ENCODE measurements at places on chromosomes 13 and 19.

DNA sequence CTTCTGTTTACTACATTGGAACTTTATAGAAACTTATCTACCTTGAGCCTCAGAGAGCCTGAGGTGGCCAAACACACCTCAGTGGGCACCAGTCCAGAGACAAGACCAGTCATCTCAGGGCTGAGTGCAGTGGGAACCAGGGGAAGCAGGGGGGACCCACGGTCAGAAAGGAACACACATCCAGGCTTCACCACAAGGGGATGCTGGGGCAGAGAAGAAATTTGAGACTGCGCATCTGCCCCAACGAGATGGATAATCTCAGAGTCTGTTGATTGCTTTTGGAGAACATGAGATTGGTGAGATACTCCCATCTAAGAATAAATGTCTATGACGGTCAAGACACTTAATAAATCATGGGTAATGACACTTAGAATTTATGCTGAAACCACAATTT is 98.7 kb downstream of the DOCK9 start:
- DNase-seq: no peak

DNA sequence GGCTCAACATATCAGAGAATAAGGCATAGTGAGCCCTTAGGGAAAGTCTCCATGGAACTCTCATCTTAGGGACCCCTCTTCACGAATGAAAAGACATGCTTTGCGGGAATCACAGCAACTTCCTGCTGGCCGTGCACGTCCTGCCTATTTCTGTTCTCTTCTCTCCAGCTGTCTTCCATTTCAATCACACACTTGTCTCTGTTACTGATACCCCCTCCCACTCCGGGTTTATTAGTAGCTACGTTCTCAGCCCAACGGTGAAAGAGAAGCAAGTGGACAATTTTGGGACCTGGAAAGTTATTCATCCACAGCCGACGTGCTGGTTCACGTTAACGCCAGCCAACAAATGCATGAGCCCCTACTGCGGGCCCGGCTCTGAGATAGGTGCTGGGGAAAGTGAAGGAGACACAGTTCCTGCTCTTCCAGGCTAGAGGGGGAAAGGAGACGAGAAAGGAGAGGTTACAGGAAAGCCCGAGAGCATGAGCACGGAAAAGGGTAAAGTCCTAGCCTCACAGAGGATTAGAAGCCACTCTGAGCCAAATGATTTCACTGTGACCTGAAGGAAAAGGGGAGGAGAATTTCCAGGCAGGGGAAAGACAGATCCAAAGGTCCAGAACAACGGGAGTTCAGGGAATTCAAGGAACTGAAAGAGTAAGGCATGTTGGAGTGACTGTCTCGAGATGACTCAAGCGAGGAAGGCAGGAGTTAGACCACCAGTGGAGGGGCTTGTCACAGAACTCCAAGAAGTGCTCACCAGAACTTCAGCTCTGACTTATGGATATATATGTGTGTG is 81.8 kb upstream of the CLDN10 start:
- DNase-seq: no peak

DNA sequence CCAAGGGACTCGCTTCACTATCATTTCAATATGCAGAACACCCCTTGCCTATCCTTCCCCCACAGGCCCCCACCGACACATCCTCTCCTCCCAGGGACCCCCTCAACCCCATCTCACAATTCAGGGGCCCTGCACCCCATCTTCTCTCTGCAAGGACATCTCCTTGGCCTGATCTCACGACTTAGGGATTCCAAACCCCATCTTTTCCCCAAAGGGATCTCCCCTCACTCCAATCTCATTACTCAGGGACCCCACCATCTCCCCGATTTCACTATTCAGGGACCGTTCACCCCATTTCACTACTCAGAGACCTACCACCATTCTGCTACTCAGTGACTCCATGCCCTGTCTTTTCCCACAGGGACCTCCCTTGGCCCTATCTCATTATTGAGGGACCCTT is 1.4 kb downstream of the MAP2K2 start:
- DNase-seq: no peak

DNA sequence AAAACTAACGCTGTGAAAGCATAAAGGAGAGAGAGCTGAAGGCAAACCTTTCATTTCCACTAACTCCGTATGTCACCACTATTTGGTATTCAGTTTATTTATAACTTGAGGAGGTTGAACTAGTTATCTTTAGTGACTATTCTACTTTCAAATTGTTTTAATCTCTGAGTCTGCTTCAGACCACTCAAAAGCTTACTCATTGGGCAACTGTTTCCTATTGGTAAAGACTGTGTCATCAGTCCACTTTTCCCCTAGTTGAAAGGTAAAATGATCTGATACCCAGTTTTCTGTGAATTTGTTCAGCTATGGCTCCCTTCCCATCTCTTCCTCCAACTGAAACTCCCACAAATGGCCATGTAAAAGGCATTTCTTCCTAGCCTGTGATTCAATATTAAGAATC is 39.1 kb downstream of the TEX26 start:
- no peak for DNase-seq

GRCh38 chr13:111319521-111319920 is 921 bp upstream of the TEX29 start:
- no peak for DNase-seq

DNA sequence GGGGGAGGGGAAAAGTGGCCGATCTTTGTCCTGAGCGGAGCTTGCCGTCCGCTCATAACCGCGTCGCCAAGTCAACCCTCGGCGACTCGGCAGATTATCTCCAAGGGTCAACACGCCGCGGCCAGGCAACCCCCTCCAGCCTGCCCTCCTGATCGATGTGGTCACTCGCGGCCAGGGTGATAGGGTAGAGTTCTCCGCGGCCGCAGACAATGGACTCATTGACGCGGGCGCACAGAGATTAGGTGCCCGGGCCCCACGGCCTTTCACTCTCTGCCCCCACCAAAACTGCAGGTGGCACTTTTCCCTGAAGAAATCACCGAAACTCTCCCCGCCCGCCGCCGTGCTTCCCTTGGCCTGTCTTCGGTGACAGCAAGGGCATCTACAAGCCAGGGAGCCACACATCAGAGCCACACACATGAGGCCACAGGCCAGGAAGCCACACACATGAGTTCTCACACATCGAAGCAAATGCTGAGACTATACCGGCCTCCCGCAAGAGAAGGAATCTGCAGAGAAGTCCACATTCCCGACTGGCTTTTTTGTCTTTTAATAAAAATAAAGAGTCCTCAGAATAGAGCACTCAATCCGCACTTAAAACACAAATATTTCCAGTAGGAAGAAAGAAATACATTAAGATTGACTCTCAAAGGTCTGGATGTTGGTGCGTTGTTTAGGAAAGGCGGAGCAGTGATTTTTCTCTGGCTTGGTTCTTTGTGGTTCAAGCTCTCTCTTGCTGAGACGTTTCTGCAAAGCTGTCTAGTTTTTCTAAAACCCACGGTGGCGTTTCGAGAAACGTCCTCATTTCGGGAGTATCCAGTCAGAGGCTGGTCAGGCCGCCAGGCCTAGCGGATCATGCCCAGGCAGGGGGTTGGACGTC is 1.5 kb upstream of the PDX1 start:
- no peak for DNase-seq

GRCh38 chr19:10207026-10207425 is 12.3 kb upstream of the DNMT1 start:
- no peak for DNase-seq

DNA sequence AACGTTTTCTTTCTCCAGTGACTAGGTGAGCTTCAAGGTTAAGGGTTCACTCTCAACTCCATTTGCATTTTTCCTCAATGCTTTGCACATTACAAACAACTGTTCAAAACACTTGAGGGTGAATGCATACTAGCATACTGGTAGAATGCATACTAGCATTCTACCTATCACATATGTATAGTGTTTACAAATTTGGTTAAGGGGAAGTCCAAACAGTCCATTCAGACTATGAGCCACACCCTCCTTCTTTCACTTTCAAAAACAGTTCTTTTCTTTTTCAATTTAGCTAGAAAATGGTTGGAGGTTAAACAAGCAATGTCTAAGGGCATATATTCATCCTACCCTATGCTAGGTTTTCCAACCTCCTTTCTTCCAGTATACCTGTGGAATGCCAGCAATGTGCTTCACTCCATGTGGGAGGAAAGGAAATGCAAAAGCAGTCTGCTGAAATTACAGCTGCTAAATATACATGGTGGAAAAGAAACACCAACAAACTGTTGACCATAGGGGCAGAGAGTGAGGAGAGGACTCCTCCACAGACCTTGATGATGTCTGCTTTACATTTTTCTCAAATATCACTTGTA is 102.6 kb downstream of the DOCK9 start:
- no peak for DNase-seq

DNA sequence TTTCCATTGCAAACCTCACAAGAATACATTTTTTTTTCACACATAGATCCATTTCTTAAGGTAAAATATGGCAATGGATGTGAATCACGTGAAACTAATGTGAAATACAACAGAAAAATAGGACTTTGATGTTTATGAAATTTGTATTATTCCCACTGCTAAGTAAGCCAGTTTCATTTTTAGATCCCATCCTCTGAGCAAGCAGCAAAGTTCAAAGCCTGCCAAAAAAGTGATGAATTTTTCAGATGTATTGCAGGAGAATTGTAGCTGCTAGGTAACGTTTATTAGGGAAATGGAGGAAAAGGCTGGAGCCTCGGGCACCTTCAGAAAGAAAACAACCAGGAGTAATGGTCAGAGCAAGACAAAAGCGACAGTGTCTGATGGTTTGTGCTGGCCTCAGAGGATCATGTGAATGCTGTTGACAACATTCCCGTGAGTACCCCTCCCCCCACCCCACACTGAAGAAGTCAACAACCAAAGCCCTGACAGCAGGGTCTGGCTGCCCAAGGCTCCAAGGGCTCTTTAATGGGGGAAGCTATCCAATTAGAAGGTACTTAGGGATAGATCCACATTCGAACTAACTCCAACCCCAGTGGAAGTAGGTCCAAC is 95.5 kb downstream of the OXGR1 start:
- DNase-seq: no peak

- DNase-seq: peak; percentile 5
Observed at GRCh38 chr19:42634409-42635232, 39.9 kb upstream of the CEACAM8 start.

- no peak for DNase-seq
Observed at GRCh38 chr19:49701271-49701786, 10.4 kb downstream of the CPT1C start.

- no peak for DNase-seq
Observed at GRCh38 chr13:35767256-35767976, 290.9 kb upstream of the MAB21L1 start.

DNA sequence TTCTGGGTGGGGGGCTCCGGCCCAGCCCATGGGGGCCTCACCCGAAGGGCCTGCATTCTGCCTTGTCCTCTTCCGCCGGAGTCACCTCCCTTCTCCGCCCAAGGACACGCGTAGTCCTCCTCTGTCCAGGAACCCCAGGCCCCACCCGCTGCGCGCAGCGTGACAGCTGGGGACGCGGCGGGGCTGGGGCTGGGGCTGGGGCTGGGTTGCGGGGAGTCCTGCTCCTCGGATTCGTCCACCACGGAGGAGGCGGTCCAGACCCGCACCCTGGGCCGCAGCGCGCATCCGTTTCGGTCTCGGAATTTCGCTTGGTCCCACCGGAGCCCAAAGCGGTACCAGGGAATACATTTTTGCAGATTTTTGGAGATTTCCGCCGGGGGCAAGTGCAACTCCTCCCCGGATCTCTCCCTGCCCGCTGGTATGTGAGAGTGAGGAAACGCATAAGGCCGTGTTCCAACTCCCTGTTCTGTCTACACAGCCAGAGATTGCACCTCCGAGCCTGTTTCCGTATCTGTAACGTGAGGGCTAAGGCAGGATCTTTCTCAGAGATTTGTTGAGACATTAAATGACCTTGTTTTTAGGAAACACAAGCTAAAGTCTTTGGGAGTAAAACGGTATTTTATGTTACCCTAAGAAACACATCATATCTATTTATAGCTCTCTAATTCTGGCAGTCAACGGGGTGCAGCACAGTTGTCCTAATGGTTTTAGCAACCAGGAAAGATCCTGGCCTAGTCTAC is at the start of gene COX7A1:
TSS of gene COX7A1 (minus strand) at position 96 of the 740 bp plus-strand sequence. CDS start at position 56, 40 bp downstream.
- DNase-seq: no peak

GRCh38 chr13:100940658-100941057 is 266.1 kb upstream of the TMTC4 start:
- DNase-seq: no peak

- no peak for DNase-seq
Observed at GRCh38 chr19:44687888-44688287, 11.1 kb upstream of the CEACAM16 start.

DNA sequence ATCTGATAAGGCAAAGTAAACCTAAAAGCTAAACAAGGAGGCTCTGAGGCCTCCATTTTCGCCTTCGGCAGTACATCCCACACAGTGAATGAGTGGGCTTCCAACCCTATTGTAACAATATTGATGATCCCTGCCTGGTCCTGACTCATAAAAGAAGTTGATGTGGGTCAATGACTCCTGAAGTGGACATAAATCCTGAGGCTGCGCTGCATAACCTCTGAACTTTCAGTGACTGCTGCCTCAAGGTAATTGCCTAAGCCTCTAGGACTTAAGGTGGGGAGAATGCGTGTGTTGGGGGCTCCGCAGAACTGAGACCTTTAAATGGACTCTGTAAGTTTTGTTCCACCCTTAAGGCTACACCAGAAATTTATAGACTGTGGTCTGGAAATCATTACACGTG is 42.6 kb downstream of the SIAH3 start:
- DNase-seq: no peak

- DNase-seq: no peak
Observed at GRCh38 chr13:40755082-40755700, 15.8 kb downstream of the MRPS31 start.

GRCh38 chr13:83311886-83312577 is 570.2 kb downstream of the SLITRK1 start:
- no peak for DNase-seq

- DNase-seq: no peak
Observed at GRCh38 chr13:30300596-30300995, 6.8 kb downstream of the KATNAL1 start.

DNA sequence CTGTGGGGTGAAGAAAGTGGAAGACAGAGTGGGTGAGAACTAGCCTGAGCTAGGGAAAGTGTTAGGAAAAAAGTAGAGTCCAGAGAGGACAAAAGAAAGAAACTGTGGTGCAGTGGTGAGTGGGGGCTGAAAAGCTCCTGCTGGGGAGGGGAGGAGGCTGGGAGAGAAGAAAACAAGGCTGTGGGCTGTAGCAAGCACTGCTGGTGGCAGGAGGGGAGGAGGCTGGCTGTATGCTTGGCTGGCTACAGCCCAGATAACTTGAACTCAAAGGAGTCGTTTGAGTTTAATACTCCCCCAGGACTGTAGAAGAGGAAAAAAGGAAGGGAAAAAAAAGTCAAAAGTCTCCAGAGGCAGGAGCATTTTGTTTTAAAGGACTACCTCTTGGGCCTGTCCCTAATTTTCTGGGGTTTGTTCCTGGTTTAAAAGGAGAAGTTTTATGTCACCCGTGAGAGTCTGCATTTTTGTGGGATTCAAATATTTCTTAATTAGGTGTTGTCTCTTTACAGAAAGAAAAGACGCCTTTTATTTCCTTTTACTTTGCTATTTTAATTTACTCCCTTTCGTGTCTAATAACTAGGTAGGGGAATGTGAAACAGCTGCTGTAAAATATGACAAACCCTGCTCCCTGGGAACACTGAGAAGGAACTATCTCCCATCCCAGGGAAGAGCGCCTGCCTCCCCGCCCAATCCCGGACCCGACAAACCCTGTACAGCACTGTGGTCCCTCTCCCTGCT is 21.7 kb downstream of the ZIC5 start:
- no peak for DNase-seq

- DNase-seq: no peak
Observed at GRCh38 chr13:87005511-87005910, 665.7 kb upstream of the SLITRK5 start.

GRCh38 chr13:109846185-109846584 is 59.8 kb upstream of the IRS2 start:
- no peak for DNase-seq

GRCh38 chr19:40623403-40624251 is 22.5 kb downstream of the LTBP4 start:
- DNase-seq: no peak

All from T-helper 9 cell (primary cell).